ENCODE measurements at places on chromosomes 6 and 20.
A peak's percentile ranks its signal among the peaks of the same experiment; 100 is the strongest.

DNA sequence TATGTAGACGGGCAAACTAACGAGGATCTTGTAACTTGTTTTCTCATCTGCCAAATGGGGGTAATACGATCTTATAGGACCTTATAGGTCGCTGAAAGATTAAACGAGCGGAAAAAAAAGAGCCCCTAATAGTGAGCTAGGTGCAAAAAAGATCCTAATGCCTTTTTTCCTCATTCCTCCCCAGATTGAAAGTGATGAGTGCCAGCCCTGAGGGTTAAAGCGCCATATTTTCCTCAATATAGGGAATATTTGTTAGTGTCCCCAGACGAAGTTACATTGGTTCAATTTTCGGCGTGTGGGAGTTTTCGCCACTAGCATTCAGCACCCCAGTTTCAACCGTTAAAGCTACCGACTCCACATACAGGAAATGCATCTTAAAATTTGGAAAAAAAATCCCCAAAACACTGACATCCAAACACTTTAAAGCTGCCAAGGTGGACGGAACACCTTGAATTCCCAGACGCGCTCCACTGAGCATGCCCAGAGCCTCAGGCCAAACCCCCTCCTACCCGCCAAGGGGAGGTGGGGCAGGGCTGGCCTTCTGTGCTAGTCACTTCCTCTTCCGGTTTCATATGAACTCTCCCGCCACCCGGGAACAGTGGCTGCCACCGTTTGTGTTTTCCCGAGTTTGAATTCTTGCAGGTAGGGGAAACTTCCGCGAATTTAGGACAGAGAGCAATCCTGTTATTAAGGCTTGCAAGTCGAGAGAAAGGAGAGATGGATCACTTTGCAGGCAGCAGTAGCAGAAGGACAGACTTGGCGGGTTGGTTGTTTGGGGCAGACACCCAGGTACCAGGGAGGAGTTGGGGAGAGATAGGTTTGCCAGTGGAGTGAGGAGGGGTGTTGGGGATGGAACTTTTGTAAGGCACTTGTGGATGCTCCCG is at the start of gene PRIM2:
PRIM2 (plus strand) TSS at position 571 of the 884 bp plus-strand sequence. CDS start 816 bp downstream, outside the sequence.
- DNase-seq, result peak; percentile 94

- no peak for DNase-seq
Observed at GRCh38 chr20:63065911-63066310, 59.1 kb upstream of the BHLHE23 start.

DNA sequence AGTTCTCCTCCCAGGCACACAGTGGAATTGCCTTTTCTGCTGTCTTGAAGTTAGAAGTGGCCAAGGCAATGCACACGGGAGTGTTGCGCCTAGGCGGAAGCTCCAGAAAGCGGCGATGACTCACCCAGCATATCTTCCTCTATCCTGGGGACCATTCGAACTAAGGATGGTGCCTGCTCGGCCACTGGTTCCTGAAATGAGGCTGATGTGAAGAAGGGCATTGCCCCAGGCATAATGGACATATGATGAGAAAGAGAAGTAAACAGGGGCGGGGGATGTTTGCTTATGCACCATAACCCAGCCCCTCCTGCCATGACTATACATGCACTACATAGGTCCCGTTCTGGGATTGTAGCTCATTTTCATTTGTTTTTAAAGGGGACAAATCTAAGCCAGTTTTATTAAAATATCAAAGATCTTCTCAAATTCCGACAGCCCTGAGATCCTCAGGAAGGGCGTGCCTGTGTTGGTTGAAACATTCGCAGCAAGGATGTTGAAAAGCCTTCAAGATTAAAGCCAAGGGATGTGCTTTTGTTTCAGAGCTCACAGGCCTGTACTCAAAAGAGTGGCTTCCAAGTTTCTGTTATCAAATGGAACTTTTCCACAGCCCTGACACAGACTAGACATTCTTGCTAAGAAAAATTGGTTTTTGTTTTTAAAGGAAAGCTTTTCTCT is 218.5 kb downstream of the LY86 start:
- DNase-seq, result no peak

- DNase-seq, result no peak
Observed at GRCh38 chr6:113394216-113394615, 462.9 kb upstream of the MARCKS start.

GRCh38 chr6:133392015-133392414 is 150.9 kb downstream of the EYA4 start:
- DNase-seq, result no peak

- DNase-seq, result no peak
Observed at GRCh38 chr6:145813285-145814034, 1.1 kb downstream of the FBXO30 start.

GRCh38 chr6:63573899-63574553 is 1.7 kb downstream of the LOC128125822 start:
- peak; percentile 77 for DNase-seq

- no peak for DNase-seq
Observed at GRCh38 chr6:35082733-35083403, 58.3 kb downstream of the TCP11 start.

DNA sequence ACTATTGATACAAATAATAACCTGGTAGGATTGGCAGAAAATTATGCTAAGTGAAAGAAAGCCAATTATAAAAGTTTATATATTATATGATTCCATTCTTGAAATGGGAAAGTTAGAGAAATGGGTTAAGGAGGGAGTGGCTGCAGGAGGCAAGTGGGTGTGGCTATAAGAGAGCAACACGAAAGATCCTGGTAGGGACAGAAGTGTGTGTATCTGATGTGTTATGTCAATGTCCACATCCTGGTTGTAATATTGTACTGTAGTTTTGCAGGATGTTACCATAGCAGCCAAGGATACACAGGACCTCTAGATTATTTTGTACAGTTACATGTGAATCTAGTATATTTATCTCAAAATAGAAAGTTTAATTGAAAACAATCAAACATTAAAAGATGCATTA is 46.8 kb downstream of the SNX5 start:
- DNase-seq, result no peak

DNA sequence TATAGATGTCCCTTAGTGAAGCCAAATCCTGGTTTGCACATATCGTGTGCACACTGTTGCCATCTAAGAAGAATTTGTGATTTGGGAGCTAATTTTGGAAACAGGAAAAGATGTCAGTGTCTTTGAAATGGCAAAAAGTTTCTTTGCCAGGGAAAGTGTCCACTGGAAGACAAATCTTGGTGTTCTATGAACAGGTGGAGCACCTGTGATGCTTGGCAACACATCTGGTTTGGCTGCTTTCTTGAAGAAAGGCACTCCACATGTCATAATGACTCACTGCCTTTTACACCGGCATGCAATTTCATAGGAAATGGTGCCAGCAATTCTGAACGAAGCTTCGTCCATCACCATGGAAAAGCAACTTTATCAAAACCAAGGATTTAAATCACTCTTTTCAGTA is 1040.0 kb upstream of the MAP3K7 start:
- no peak for DNase-seq

- no peak for DNase-seq
Observed at GRCh38 chr20:45959126-45959525, 12.9 kb downstream of the ZNF335 start.

DNA sequence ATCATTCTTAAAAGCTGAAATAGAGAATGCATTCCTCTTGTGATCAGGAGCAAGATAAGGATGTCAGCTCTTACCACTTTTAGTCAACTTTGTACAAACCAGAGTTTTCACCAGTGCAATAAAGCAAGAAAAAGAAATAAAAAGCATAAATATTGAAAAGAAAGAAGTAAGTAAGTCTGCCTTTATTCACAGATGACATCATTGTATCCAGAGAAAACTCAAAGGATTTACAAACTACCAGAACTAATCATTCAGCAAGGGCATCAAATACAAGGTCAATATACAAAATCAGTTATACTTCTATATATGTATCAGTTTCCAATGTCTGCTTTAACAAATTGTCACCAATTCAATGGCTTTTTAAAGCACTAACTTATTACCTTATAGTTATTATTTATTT is 13.4 kb downstream of the TTLL9 start:
- no peak for DNase-seq

- DNase-seq, result no peak
Observed at GRCh38 chr6:152184917-152185574, 377.6 kb downstream of the ESR1 start.

GRCh38 chr20:37298190-37298939 is 8.9 kb downstream of the MANBAL start:
- DNase-seq, result no peak

GRCh38 chr6:134813146-134813545 is 136.8 kb downstream of the ALDH8A1 start:
- DNase-seq, result no peak

- peak; percentile 36 for DNase-seq
Observed at GRCh38 chr20:21615617-21616080, 89.8 kb upstream of the PAX1 start.

DNA sequence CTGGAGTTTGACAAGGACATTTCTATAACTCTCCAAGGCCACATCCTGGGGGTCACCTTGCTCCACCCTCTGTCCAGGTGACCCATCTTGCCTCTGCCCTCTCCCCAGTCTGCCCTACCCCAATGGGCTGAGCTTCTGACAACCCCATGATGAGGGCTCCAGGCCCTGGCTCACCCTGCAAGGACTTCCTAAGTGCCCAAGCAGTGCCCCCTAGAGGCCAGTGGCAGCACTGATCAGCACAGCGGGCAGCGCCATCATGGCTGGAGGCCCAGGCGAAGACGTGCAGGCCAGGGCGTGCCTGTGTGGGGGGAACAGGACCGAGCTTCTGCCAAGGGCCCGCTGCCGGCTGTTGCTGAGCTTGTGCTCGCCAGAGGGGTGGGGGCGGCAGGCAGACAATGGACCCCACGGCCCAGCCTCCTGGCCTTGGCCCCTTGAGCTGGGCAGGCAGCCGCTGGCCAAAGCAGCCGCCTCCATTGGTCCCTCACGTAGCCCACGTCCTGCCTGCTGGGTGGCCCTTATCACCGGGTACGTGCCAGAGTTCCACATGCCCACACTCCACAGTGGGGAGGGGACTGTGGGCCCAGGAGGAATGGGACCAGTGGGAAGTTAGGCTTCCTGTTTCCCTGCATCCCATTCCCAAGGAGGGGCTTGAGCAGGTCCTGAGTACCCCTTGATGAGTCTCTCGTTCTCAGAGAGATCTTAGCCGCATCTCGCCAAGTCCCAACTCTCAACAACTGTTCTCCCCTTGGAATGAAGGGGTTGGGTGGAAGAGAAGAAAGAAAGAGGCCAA is 64.3 kb downstream of the MRPL14 start:
- DNase-seq, result no peak

GRCh38 chr20:23145281-23145700 is 59.2 kb upstream of the CD93 start:
- DNase-seq, result no peak

DNA sequence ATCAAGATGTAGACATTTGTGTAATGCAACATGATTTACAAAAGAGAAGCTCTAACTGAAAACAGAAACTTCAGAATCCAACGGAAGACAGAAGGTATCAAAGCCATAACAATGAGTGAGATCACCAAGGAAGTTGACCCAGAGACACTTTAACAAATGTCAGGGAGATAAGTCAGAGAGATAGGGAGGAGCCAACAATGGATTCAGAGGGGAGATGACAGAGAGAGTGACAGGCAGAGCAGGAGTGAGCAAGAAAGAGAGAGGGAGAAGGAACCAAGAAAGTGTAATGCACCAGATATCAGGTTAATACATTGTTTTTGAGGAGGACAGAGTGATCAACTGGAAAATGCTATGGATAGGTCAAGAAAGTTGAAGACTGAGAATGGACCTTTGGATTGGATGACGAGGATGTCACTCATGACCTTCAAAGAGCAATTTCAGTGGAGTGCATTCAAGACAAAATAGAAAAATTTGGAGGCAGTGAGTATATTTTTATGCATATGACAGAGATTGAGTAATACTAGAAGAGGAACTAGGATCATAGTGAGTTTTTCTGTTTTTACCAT is 86.6 kb downstream of the TRDN start:
- DNase-seq, result no peak

GRCh38 chr6:67501755-67502154 is 1133.3 kb upstream of the ADGRB3 start:
- no peak for DNase-seq

- DNase-seq, result no peak
Observed at GRCh38 chr20:46060301-46060881, 29.4 kb downstream of the NCOA5 start.

GRCh38 chr6:42225029-42225339 is 7.3 kb upstream of the MRPS10 start:
- no peak for DNase-seq

GRCh38 chr6:89793586-89793985 is 26.0 kb downstream of the MDN1 start:
- DNase-seq, result no peak

- no peak for DNase-seq
Observed at GRCh38 chr6:142597836-142598235, 296.0 kb downstream of the ADGRG6 start.

- DNase-seq, result no peak
Observed at GRCh38 chr20:32158943-32159660, 48.4 kb downstream of the PLAGL2 start.

GRCh38 chr6:35057449-35058357 is 83.4 kb downstream of the TCP11 start:
- no peak for DNase-seq

- DNase-seq, result peak; percentile 82
Observed at GRCh38 chr6:158068893-158069799, 87.5 kb downstream of the SYNJ2 start.

GRCh38 chr6:103723438-103724322 is 1136.0 kb downstream of the HACE1 start:
- DNase-seq, result no peak

DNA sequence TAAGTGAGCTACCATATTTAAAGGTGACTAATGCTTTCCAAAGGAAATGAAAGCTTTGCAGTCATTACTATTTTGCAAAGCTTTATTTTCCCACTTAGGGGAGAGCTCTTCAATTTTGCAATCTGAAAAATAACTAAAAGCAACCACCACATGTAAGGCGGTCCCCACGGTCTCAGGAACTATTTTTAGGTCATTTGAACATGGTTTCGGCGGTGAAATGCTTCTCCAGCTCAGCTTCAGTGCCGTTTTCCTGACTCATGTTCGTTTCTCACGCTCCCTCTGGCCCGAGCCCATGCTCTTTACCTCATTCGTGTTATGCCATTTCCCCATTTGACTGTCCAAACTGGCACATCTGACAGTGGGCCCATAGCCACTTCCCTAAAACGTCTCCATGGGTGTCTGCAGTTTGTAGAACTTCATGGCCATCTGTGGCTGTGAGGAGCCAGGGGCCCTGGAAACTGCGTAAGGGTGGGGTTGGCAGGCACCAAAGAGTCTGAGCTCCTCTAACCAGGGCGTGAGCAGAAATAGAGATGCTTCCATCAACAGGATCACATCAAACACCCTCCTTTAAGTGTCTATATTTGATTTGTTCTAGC is 46.5 kb downstream of the ADTRP start:
- DNase-seq, result no peak

DNA sequence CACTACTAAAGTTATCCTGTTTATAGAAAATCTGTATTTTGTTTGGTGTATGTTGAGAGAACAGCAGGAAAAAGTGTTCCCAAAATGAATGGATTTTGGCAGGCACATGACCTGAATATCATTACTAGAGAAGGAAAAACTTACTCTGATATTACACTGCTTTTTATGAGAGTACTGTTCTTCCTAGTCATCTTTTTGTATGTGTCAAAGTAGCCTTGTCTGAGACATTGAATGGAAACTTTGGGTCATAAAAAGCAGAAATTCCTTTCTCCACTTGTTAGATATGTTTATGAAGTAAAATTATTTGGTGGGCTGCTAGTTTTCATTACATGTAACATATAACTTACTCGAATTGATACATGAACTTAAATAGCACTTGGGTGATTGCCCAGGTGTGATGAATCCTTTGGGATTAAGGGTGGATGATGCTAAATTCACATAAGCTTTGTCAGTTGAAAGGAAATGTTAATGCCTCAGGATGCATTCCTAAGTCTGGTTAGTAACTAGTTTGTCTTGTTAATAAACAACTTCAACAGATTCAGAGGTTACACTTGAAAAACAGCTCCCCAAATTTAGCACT is 206.7 kb downstream of the CENPW start:
- DNase-seq, result no peak

Measured in colonic mucosa (tissue), 4 donors.